ENCODE measurements at places on chromosomes 13 and 19.

- DNase-seq: no peak
Measured at GRCh38 chr13:89490661-89491060, 1819.5 kb downstream of the SLITRK5 start.

DNA sequence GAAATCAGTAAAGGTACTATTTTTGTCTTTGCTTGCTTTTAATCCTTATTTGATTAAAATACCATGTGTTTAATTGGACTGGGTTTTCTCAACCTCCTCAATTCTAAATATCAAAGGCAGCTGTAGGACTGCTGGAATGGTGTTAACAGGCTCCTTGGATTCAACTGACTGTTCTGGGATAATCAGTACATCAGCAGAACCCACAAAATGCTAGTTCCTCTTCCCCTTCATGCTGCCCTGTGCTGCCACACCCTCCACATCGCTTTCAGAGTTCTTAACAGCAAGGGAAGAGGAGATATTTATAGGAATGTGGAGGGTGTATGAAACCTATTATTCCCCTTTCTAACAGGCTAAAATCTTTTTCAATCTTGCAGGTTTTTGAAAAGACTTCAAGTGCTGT lies 82.4 kb downstream of the KCTD12 start:
- DNase-seq: no peak

DNA sequence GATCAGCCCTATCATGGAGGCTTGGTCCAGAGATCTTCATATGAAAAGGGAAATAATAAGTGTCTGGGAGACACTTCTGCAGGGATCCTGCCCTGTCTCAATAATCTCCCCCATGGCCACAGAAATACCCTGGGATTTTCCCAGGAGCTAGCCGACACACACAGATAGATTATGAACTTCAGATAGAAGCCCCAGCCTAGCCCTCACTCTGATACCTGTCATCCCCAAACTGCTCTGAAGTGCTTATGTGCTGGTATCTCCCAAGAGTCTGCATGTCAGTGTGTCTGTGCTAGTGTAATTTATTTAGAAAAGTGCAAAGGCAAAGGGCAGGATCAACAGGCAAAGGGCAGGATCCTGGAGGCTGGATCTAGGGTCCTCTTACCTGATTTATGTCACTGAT lies 38.7 kb upstream of the ZNF766 start:
- DNase-seq: no peak

DNA sequence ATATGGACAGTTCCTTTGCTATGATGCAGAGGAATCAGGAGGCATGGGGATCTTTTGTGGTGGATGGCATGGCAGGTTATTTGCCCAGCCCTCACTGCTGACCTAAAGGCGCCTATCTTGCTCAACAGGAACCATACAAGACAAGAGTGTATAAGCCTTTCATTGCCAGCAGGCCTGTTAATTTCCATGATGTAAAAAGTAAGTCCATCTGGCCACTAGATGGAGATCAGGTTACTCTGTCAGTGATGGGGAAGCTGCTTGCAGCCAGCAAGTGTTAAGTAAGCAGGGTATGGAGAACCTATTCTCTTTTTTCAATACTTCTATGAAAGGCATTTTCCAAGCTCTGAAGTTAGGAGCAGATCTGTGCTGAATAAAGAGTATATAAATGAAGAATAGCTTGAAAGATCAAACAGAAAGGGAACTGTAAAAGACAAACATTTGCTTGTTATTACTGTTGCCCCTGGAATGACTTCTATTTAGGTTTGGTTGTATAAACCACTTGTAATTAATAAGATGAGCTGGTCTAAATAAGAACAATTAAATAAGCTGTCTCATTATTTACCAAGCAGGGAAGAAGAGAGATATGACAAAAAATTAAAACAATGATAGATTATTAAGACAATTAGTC lies 210.9 kb downstream of the RGCC start:
- DNase-seq: no peak

- no peak for DNase-seq
Measured at GRCh38 chr19:40225440-40226305, 816 bp downstream of the CCNP start.

DNA sequence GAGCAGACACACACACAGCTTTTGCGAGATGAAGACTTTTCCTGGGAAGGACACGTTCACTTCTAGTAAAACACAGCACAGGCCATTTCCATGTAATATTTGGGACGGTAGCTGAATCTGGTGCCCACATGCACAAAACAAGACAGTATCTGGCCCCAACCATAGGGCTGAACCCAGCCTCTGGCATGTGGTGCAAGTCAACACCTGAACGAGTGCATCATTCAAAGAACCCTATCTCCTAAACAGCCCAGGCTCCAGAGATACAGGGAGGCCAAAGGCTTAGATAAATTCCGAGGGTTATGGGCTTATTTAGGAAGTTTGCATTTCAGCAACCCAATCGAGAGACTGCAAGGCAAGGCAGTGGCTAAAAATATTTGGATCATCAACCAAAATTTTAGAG lies 2.7 kb upstream of the TFDP1 start:
- DNase-seq: no peak

DNA sequence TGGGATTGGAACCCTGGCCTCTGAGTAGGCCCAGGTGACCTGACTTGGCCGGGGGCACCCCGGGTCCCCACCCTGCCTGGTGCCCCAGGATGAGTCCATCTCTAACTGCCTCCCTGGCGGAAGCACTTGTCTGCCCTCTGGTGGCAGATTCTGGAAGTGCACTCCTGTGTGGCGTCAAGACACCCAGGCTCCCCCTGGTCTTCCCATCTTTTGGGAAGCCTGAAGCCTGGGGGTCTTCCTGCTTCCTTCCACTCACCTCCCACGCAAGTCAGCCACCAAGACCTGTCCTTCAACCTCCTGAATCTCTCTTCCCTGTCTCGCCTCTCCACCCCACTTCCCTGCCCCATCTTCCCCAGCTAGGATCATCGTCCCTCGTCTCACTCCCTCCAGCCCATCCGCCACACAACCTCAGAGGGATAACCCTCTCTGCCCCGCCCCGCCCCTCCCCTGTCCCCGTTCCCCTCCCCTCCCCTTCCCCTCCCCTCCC lies 7.4 kb downstream of the RABAC1 start:
- peak; percentile 72 for DNase-seq

- peak; percentile 62 for DNase-seq
Measured at GRCh38 chr19:41531438-41532311, 44.3 kb upstream of the CEACAM21 start.

DNA sequence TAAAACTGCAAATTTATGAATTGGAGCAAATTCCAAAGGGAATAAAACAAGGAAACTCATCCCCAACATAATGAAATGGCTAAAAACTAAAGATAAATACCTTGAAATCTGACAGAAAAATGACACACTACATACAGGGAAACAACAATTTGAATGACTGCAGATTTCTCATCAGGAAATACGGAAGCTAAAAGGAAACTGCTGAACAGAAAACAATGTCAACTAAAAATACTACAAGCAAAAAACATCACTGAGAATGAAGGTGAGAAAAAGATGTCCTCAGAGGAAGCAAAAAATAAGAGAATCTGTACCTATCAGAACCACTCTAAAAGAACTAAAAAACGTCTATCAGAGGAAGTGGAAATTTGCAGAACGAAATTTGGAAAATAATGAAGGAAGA lies 39.5 kb downstream of the ZSWIM9 start:
- DNase-seq: no peak

DNA sequence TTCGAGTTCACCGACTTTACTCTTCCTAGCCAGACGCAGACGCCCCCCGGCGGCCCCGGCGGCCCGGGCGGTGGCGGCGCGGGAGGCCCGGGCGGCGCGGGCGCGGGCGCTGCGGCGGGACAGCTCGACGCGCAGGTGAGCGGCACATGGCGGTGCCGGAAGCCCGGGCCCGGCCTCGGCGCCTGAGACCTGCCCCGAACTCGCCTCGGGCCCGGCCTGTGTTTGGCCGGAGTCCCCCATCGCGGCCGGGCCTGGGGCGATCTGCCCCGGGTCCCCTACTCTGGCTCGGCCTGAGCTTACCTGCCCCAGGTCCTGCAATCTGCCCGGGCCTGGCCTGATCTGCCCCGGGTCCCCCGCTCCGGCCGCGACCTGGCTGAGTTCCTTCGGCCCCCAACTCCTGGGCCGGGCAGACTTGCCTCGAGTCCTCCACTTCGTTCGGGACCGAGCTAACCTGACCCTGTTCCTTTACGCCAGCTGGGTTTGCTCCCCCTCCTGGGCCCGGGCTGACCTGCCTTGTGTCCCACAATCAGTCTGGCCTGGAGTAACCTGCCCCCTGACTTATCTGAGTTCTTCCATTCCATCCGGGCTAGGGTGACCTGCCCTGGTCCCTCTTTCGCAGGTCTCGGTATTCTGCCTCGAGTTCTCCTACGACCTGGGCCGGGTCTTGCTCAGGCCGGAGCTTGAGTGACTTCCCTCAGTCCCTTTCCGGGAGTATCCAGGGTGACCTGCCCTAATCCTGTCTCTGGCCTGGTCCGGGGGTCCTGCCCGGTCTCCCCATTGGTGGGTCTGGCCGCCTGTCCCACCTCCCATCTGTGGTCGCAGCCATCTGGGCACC lies 764 bp downstream of the UPF1 start:
- no peak for DNase-seq

DNA sequence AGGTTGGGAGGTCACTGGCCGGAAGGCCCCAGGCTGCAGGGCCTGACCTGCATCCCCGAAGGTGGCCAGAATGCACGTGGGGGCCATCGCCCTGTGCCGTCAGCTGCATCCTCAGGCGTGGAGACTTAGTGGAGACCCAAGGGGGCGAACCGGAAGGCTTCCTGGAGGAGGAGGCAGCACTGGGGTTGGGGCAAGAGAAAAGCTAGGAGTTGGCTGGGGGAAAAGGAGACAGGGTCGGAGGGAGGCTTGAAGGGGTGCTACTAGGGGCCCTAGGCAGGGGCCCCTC lies 1.4 kb upstream of the YJEFN3 start:
- no peak for DNase-seq

GRCh38 chr13:60467098-60467497 lies 70.1 kb downstream of the TDRD3 start:
- DNase-seq: no peak

- no peak for DNase-seq
Measured at GRCh38 chr19:38670921-38671398, 23.5 kb downstream of the ACTN4 start.
